ENCODE measurements at places on chromosomes 1 and 21.

- no peak for DNase-seq
These were observed 31.3 kb upstream of the FGGY start for GRCh38 chr1:59265622-59266021.

DNA sequence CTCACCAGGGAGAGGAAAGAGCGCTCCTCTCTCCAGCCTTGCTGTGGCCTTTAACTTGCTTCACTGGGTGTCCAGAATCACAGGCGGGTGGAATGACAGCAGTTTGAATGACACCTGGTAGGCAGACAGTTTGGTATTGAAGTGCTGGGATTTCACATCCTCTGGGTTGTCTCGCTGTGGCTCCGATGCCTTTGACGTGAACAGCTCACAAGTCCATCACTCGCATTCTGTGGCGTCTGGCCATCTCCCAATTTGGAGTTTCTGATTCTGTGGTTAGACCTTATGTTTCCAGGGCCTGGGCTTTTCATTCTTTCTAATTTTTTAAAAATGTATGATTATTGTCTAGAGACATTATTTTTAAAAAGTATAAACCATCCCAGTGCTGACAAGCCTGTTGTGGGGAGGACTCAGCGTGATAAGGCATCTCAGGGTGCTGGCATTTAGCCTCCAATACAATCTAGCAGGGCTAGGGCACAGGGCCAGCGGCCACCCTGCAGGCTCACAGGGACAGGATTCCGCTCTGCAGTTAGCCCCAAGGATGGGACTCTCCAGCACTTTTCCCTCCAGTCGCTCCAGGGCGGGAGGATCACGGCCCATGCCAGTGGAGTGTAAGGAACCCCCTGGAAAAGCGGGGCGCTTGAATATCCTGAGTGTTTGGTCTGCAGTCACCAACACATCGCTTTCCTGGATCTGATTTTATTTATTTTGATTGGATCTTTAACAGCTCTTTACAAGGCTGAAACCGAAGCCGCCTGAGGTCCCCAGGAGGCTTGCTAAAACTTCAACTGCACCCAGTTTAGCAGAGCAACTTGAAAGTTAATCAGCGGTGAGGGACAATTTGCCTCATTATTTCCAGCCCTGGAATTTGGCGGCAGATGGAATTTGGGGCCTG, 178.3 kb downstream of the TRABD2B start:
- DNase-seq, result no peak

GRCh38 chr1:235907187-235907896, 40.6 kb upstream of the LYST start:
- DNase-seq, result no peak

DNA sequence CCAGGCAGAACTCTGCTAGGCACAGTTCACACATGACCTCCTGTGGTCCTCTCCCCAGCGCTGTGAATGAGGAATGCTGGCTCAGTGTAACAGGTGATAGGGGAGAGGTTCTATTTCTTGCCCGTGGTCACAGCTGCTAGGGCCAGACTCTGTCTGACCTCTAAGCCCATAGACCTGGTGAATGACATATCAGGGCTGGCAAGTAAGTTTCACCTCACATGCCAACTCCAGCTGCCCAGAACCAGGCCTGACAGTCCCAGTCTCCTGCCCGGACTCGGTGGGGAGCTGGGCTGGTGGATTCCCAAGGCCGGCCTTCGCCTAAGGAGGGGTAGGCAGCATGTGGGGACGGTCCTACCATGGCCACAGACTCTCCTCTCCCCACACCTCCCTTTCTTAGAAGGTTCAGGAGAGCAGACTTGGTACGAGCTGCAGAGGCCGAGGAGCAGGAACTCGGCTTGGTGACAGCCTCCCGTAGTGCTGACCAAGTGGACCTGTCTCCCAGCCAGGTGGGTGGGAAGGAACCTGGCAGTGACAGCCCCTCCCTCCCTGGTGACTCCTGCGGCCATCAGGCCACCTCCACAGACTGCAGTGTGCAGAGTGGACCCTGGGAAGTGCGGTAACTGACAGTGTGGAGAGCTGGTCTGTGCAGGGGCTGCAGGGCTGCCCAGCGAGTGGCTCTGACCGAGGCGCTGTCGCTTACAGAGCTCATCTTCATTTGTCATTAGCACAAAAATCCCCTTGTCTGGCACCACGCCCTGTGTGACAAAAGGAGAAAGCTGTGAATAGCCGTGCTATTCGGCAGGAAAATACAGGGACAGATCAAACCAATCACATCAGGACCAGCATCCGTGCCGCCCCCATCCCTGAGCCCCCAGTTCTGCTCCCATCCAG, 74.6 kb downstream of the SCCPDH start:
- no peak for DNase-seq

DNA sequence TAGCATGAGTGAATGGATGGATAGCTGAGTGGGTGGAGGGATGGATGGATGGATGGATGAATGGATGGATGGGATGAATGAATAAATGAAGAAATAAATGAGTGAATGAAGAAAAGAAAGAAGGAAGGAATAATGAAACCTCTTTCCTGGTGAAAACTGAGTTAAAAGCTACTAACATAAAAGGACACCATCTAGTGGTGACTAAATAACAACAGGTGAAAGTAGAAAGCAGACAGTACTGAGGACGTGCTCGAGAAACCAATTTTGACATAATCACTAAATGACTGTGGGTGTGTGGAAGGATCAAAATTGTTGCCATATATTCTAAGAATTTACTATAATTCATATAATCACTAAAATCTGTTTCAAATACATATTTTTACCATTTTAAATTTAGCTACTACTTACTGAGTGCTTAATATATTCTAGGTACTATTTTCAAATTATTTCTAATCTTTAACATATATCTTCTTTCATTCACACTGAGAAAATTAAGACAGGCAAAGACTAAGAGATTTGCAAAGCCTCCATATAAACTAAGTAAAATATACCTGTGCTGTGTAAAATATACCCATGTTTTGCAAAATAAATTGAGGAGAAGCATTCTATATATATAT, 522.9 kb downstream of the LRRIQ3 start:
- no peak for DNase-seq

- no peak for DNase-seq
These were observed 111.3 kb downstream of the C1orf21 start for GRCh38 chr1:184497959-184498723.

DNA sequence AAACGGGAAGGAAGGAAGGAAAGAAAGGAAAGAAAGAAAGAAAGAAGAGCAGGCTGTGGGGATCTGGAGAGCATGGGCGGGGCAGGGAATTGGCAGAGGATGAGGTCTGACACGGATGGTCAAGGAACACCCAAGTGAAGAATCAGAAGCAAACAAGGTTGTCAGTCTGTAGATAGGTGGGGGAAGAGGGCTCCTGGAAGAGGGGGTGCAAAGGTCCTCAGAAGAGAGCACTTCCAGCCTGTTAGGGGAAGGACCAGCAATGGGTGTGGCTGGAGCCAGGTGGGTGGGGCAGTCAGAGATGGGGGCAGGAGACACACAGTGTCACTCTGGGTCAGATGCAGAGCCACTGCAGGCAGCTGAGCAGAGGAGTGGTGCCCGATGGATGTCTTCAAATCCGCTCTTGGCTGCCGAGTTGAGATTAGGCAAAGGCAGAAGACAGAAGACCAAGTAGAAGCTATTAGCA, 11.0 kb upstream of the PLA2G2C start:
- DNase-seq, result no peak

DNA sequence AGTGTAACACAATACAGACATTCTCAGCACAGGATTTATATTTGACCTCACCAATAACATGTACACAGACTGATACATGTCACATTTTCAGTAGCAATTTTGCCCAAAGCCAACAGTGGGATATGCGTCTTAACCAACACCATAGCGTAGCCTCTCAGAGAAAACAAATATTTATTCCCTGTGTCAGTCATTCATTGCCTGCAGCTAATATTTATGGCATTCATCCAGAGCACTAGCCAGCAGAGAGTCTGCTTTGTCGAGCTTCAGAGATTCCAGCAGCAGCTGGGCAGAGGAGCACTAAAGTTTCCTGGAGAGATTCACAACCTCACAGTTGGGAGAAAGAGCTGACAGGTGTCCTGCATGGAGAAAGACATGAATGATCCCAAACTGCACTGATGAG, 400.7 kb upstream of the DAB1 start:
- no peak for DNase-seq

DNA sequence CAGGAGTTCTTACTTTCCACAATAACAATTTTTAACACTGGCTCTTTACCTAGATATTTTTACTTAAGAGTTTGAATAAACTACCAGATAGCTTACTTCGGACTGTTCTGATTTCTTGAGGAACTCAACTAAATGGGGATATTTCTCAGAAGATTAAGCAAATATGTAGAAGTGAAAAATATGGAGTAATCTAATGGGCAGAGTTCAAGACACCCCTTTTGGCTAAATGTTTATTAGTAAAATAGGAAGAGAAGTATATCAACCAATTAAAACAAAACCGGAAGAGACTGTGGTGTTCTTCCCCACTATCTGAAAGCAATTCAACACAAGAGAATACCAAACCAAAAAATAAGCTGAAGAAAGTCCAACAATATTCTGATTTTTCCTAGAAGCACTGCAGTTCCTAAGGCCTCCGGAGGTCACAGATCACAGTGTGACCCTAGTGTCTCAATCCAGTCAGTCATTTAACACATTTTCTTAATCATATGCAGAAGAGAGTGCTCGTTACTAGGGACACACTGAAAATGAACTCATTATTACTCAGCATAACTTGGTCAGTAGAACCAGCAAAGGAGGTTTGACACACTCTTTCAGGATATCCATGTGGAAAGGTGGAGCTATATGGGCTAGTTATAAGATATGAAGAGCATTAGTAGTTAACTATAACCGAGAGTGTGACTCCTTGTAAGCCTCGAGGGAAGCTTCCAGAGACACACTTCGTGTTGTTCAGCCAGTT, 5.2 kb downstream of the SIPA1L2 start:
- no peak for DNase-seq
